ENCODE measurements at places on chromosomes 3 and 15.

- peak; percentile 11 for DNase-seq
Observed at GRCh38 chr3:165389064-165389463, 192.9 kb upstream of the SLITRK3 start.

DNA sequence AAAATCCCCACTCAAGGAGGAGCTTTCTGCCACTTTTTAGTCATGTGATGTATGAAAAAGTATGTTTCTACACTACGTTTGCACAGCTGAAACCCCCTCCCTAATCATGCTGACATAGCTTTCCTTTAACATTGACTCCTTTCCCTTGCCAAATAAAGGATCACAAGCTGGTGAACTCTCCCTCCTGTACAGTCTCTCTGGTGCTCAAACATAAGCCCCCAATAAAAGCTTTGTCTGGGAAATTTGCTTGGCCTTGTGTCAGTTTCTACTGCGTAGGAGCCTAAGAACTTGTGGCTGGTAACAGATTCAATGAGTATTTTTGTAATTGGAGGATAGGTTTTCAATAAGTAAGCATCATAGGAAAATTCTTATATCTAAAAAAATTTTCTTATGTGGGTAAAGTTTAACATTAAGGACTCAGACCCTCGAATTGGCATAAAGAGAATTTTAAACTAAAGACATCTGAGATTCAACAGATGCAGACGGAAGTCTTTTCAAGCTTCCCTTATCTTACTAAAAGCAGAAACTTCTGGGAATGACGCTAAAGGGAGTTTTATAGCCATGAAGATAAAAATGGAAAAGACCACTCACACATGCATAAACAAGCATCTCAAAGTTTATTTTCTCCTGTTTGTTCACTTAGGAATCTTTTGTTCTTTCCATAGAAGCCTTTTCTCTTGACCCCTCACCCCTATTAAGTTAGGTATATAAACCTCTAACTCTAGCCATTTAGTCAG lies 44.1 kb upstream of the P2RY1 start:
- no peak for DNase-seq

DNA sequence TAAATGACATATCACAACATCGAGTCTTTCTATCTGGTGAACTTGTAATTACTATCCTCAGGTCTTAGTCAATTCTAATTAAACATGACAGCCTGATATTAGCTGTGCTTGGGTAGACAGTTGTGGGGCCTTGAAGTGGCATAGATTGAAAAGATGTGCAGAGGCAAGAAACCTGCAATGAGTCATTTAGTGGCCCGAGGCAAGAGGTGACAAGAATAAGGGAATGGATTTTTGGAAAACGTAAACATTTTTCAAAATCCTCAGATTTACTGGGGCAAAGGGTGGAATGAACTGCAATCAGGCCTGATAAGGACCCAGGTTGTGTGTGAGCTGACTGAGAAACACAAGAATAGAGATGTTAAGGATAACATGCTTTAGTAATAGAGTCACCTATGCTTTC lies 29.5 kb upstream of the ULK4 start:
- no peak for DNase-seq

DNA sequence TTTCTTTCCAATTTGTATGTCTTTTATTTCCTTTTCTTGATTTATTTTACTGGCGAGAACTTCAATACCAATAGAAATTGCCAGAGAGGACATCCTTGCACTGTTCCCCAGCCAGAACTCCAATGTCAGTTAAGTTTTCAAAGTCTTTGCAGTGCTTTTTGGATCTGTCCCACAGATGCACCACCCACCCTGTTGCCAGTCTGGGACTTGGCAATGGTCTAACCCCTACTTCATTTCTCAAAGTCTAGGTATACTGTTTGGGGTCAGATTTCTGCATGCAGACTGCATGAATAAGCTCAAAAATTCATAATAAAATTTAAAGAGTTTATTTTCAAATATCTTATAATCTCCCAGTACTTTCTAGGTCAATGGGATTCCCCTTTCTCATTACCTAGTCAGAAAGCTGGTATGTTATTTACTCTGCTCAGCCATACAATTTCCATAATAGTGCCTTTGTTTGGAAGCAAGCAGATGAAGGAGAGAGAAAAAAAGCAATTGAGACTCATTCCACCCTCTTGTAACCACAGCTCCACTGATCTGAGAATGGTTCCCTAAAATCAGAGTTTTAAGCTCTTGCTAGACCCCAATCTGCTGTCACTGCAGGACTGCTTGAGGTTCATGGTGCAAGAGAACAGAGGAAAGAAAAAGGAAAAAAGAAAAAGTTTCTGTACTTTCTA lies 125.9 kb upstream of the PLXND1 start:
- peak; percentile 14 for DNase-seq

- DNase-seq: no peak
Observed at GRCh38 chr3:87766721-87767120, 292.1 kb downstream of the CGGBP1 start.

DNA sequence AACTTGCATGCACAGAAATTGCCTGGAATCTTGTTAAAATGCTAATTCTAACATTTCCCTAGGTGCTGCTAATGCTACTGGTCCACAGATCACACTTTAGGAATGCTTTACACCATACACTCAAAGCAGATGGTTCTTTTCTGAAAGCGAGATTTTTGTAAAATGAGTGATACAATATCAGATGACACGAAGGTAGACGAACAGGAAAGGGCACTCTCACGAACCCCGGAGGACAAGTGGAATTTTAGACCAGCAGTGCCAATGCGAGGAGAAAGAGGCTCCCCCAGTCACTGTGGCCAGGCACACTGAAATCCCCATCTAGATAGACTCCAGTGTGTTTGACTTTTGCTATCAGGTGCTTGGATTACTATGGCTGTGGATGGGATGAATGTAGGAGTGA lies 21.0 kb downstream of the FAIM start:
- no peak for DNase-seq
